CD4-positive, alpha-beta memory T cell (primary cell): ENCODE measurements at places on chromosomes 5 and 9.

DNA sequence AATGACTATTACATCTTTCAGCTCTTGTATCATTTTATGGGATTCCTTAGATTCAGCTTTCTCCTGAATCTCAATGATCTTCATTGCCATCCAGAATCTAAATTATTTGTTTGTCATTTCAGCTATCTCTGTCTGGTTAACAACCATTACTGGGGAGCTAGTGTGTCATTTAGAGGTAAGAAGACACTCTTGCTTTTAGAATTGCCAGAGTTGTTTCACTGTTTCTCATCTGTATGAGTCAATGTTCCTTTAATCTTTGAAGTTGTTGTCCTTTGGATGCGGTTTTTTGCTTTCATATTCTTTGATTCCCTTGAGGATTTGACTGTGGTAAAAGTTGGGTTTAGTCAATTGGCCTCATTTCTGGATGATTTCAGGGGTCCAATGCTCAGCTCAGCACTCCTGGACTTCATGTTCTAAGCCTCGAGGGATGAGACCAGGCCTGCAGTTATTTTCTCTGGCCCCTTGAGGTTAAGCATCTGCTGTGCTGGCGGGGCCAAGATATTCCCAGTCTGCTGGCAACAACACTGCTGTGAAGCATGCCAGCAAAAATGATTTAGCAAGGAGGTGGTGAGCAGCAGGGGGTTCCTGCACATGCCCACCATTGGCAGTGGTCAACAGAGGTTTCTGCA is 102.4 kb upstream of the PCSK5 start:
- DNase-seq: no peak

- DNase-seq: no peak
Measured at GRCh38 chr5:59246145-59246869, 647.2 kb downstream of the PDE4D start.

GRCh38 chr9:122159925-122160246 is 178 bp downstream of the MORN5 start:
- DNase-seq: no peak

DNA sequence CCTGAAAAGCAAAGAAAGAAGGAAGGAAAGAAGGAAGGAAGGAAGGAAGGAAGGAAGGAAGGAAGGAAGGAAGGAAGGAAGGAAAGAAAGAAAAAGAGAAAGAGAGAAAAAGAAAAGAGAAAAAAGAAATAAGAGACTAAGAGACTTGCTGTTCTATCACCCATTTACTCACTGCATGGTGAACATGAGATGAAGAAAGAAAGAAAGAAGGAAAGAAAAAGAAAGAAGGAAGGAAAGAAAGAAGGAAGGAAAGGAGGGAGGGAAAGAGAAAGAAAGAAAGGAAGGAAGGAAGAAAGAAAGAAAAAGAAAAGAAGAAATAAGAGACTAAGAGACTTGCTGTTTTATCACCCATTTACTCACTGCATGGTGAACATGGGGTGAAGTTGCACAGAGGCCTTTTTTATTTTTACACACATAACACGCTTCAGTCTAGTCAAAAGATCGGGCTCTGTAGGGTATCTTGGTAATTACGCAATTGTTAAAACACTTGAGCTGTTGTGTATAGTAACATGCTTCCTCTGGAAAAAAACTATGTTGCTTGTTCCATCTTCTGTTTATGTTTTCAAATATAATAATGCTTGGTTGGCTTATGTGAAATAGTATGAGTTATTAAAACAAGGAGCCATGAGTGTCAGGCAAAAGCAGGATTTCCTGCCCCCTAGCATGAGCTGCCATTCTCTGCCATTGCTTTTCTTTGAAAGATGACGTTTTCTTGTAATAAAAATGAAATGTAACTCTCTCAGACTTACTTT is 119.3 kb upstream of the ZNF608 start:
- DNase-seq: no peak

- DNase-seq: no peak
Measured at GRCh38 chr9:108108280-108108851, 618.8 kb upstream of the KLF4 start.
